CD4-positive, alpha-beta T cell treated with Interleukin-15 for 1 hour (primary cell): ENCODE measurements at places on chromosomes 1 and 21.

- no peak for DNase-seq
Measured at GRCh38 chr1:229047161-229047839, 223.6 kb upstream of the RAB4A start.

DNA sequence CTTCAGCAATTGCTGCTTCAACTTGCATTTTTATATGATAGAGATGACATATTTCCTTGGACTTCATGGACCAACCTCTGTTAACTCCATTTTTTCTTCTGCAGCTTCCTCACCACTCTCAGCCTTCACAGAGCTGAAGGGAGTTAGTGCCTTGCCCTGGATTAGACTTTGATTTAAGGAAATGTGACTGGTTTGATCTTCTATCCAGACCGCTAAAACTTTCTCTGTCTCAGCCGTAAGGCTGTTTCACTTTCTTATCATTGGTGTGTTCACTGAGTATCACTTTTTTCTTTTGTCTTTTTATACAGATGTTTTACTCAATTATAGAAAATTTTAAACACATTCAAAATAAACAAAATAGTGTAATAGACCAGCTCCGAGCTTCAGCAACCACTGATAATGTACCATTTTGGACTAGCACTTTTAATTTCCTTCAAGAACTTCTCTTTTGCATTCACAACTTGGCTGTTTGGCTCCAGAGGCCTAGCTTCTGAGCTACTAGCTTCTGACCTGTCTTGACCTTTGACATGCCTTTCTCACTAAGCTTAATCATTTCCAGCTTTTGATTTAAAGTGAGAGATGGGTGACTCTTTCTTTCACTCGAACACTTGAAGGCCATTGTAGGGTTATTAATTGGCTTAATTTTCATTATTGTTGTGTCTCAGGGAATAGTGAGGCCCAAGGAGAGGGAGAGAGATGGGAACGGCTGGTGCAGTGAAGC lies 9.3 kb downstream of the NEK7 start:
- no peak for DNase-seq

GRCh38 chr1:151311011-151311410 lies 16.2 kb downstream of the PI4KB start:
- no peak for DNase-seq

- no peak for DNase-seq
Measured at GRCh38 chr1:8746554-8746953, 70.9 kb downstream of the RERE start.

DNA sequence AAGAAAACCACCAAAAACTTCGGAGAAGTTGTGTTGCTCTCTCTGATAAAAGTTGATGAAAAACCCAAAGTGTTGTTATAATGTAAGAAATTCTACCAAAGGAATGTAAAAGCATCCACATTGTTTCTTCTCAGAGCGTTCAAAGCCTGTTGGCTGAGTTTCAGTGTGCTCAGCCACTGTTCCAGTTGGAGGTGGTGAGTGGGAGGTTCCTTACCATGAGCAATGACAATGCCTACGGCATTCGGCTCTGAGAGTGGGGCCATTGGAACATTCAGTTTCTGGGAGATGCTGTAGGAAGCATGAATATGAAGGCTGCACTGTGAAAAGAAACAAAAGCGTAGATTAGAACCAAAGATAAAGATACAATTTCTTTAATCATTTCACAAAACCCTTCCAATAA lies 20.5 kb upstream of the MYBPHL start:
- DNase-seq = no peak

- DNase-seq = no peak
Measured at GRCh38 chr1:57086154-57086553, 120.3 kb upstream of the C8B start.

DNA sequence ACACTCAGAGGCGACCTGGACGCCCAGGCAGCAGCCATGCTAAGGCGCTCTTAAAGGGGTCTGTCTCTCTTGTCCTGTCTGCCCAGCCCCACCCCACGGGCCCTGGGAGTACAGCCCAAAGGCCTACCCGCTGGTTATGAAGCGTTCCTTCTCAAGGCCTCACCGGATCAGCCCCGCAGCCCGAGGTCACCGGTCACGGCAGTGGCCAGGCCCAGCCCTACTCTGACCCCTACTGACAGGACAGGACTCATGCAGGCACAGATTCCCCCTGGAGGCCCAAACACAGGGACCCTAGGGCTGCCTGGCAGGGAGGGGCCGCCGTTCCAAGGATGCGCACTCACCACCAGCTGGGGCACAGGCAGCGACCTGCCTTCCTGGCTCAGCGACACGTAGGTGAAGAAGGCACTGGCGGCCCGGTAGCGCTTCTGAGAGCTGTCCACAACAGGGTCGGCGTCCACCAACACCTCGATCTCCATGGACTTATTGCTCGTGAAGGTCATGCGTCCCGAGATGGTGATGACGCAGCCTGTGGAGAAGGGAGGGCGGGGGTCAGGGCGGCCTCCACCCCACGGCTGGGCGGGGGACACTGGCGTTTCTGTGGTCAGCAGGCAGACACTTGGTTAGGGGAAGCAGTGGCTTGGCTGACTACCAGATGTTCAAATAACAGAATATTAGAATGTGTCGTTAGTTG lies 20.0 kb upstream of the GPR153 start:
- no peak for DNase-seq

DNA sequence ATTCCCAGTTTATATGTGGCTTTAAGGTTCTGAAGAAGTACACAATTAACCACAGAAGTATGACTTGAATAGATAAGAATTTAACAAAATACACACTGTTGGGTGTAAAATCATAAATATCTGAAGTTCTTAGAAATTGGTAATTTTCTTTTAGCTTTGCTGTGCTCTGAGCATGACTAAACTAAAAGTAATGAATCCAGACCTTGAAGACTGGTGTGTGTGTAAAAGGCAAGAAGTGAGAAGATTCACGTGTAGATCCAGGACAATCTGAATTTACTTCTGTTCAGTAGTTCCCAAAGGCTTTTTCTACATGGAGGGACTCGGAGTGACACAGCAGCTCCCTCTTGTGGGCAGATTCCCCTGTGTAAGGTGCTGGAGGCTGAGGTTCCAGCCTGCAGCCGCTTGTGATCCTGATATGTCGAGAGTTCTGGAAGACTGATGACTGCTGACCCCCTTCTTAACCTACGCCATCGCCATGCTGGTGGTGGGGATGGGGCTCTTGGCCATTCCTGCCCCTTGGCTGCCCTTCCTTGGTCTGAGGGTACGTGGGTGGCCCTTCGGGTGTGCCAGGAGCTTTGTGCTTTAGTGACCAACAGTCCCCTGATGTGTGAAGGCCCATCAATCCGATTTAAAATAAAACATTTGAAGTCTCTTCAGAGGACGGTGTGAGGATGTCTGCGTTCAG lies 62.7 kb downstream of the ADARB1 start:
- peak; percentile 57 for DNase-seq

DNA sequence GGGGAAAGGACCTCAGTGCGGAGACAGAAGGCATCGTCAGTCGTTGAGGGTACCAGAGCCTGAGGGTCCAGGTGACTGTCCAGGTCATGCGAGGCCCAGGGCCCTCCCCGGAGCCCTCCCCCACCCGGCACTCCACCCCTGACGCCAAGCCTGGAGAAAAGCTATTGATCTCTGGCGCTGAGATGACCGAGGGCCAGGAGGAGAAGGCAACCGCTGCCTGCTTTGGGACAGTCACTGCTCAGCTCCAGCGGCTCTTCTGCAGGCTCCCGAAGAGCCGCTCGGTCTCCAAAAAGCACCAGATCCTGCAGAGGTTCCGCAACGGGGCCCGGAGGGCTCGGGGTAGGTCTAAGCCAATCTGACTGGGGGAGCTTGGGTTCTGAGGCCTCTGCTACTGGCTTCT lies 10.9 kb downstream of the RASSF5 start:
- no peak for DNase-seq

- DNase-seq = no peak
Measured at GRCh38 chr1:5909576-5910275, 82.5 kb downstream of the NPHP4 start.

DNA sequence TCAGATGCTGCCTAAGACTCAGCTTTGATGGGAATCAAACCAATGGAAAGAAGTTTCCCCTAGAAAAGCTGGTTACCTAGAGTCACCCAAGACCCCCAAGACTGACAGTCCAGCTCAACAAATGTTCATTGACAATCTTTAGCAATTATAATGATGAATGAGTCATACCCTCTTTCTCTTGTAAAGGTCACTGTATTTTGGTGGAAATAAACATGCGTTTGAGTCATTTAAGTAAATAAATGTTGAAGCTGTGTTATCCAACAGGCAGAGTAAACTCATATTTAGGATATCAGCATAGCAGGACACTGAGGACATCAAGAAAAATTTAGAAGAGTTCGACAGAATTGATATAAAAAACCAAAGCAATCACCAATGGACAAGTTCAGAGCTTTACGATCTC lies 295.9 kb downstream of the RGS7 start:
- no peak for DNase-seq

DNA sequence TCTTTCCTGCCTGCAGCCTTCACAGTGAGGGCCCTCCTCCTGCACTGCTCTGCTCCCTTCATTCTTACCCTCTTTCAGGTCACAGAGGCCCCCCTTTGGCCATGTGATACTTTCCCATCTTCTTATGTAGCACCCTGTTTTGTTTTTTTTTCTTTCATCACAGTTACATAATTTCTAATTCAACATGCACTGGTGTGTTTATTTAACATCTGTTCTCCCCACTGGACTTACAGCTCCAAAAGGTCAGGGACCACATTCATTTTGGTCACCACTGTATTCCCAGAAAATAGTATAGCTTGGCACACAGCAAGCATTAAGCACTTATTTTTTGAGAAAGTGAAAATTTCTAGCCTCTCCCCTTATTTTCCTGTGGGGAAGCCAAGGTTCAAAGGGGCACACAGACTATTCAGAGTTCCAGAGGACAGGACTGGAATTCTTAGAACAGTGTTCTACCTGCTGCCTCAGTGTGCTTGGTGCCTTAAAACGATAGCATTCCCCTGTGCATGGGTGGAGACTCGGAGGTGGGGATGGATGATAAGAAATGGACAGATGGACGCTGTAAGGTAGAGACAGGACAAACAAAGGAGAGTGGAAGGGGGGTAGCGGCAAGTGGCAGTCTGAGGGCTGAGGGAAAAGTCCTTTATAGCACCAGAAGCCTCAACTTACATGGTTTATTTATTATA lies 5.3 kb downstream of the DENND2D start:
- DNase-seq = no peak

DNA sequence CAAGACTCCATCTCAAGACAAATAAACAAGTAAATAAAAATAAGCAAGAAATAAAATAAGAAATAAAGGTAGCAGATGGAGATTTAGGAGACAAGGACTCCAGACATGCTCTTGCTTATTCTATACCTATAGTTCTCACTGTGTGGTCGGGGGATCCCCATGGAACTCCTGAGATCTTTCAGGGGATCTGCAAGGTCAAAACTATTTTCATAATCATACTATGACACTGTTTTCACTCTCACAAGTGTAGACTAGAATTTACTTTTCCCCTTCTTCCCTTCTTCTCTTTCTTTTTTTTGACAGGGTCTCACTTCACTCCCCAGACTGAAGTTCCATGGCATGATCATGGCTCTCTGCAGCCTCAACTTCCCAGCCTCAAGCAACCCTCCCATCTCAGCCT lies 29.8 kb upstream of the NLRP3 start:
- DNase-seq = no peak
